CD4-positive, alpha-beta T cell treated with Interleukin-4 for 4 hours (primary cell): ENCODE measurements at places on chromosomes 13 and 19.
A peak's percentile ranks its signal among the peaks of the same experiment; 100 is the strongest.

- no peak for DNase-seq
Observed at GRCh38 chr19:32223595-32224370, 121.6 kb upstream of the ZNF507 start.

DNA sequence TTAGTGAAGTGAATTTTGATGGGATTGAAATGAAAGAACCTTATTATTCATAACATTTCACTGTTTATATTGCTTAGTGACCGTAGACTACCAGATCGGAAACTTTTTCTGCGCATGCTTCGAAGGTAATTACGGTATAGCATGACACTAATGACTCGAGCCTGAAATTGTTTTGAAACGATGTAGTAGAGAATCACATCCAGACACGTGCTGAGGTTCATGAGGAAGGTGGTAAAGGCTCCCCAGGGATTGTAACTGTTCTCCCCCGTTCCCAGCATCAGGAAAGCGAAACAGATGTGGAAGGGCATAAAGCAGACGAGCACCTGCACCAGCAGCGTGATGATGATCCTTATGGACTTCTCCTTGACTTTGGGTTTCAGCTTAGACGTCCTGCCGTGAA is 3.3 kb downstream of the GPR18 start:
- DNase-seq, result no peak

DNA sequence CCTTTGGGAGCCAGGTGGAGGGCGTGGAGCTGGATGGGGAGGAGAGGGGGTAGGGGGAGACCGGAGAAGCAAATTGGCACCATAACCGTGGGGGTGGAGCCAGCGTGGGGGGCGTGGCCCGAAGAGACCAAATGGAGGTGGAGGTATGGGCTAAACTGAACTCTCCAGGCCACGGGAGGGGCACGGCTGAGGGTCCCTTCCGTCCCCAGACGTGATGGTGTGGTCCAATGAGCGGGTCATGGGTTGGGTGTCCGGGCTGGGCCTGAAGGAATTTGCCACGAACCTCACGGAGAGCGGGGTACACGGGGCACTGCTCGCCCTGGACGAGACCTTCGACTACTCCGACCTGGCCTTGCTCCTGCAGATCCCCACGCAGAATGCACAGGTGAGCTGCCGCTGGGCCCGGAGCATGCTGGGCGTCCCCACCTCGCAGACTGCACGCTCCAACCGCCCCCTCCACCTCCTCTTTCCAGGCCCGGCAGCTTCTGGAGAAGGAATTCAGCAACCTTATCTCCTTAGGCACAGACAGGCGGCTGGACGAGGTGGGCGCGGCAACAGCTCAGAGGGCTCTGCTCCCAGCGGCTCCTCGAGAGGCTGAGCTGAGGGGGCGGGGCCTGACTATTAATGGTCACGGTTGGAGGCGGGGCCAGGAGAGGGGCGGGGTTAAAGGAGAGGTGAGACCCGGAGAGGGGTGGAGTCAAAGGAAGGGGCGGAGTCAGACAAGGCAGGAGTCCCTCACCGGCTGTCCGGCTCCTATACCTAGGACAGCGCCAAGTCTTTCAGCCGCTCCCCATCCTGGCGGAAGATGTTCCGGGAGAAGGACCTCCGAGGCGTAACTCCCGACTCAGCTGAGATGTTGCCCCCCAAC is 6.2 kb downstream of the HRC start:
- DNase-seq, result peak; percentile 55

GRCh38 chr13:110343241-110343865 is 36.3 kb downstream of the COL4A2 start:
- no peak for DNase-seq

DNA sequence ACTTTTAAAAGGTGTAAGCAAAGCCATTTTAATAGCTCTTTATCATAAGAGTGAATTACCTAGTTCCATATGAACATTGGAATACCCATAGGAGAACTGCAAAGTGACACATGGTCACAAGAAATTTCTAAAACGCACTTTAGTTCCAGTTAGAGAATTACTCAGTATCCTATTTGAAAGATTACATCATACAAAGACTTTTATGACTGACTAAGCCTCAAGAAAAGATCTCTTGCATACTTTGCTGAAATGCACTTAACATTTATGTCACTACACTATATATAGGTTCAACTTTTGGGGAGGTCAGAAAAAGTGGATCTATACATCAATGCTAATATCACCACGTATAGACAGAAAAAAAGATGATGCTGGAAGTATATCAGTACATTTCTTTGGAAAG is 7.1 kb downstream of the PCDH9 start:
- no peak for DNase-seq

- DNase-seq, result no peak
Observed at GRCh38 chr13:108618233-108618632, 11.2 kb upstream of the MYO16 start.

DNA sequence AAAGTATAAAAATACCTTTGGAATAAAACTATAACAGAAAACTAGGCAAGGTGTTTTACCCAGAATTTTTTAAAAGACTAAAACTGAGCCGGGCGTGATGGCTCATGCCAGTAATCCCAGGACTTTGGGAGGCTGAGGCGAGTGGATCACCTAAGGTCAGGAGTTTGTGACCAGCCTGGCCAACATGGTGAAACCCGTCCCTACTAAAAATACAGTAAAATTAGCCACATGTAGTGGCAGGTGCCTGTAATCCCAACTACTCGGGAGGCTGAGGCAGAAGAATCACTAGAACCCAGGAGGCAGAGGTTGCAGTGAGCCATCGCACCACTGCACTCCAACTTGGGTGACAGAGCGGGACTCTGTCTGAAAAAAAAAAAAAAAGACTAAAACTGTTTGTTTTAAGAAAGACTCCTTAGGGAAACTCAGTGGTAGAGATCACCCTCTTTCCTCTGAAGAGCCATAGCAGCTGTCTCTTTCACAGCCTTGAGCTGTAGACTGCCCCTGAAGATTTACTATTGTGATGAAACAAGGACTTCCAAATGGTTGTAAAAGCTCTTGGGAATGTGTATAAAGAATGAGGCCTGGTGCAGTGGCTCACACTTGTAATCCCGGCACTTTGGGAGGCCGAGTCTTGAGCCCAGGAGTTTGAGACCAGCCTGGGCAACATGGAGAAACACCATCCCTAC is 14.7 kb upstream of the KCTD4 start:
- no peak for DNase-seq

- no peak for DNase-seq
Observed at GRCh38 chr19:17677002-17677401, 11.2 kb downstream of the UNC13A start.
